GM23338 (cell line): ENCODE measurements at places on chromosomes 4 and X.

DNA sequence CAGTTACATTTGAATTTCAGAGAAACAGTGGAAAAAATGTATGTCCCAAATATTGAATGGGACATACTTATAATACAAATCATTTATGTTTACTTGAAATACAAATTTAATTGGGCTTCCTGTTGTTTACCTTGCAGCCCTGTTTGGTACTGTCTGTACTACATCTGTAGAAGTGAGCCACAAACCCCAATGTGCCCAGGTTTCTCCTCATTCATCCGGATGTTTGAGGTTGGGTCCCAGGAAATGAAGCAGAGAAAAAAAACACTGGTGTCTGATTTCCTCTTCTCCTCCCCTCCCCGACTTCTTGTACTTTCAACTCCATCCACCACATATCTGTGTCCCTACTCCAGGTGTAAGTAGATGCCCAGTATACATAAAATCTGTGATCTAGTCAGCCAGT lies 27.1 kb upstream of the SCRG1 start:
- DNase-seq: no peak

DNA sequence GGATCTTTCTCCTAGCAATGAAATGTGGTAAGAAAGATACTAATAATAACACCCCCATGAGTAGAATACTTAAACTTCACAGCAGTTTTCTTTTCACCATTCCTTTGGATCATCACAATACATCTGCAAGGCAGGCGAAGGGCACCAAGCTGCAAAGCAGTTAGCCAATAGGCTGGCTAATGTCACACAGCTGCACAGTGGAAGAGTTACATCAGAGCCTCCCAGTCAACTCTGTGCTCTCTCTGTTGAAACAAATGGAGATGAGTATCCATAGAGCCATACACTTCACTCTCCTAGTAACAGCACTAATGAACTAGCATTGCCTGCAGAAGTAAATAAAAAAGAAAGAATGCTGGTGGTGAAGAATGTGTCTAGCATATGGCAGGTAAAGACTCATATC lies 139.0 kb downstream of the ATG4A start:
- no peak for DNase-seq

DNA sequence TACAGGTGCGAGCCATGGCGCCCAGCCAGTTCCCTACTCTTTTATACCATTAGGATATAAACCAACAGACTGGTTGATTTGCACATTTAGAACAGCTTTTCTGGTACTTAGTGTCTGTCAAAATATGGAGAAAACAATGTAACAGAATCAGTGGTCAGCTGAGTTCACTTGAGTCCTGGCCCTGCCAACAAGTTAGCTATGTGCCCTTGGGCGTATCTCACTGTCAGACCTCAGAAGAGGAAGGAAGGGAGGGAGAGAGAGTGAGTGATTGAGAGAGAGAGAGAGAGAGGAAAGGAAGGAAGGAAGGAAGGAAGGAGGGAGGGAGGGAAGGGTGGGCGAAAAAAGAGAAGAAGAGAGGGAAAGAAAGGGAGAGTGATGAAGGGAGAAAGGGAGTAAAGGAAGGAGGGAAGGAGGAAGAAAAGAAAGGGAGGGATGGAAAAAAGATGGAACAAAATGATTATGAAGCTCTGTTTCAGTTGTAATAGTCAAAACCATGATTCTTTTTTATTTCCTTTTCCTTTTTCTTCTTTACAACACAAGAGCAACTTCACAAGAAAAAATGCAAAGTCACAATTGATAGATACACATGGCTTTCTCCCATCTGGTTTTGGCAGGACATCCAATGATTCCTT lies 55.7 kb upstream of the PDGFRA start:
- no peak for DNase-seq

GRCh38 chr4:145865274-145865941 lies 73.2 kb downstream of the ZNF827 start:
- DNase-seq: no peak

- DNase-seq: no peak
Measured at GRCh38 chr4:76252271-76252653, 741 bp downstream of the FAM47E start.

DNA sequence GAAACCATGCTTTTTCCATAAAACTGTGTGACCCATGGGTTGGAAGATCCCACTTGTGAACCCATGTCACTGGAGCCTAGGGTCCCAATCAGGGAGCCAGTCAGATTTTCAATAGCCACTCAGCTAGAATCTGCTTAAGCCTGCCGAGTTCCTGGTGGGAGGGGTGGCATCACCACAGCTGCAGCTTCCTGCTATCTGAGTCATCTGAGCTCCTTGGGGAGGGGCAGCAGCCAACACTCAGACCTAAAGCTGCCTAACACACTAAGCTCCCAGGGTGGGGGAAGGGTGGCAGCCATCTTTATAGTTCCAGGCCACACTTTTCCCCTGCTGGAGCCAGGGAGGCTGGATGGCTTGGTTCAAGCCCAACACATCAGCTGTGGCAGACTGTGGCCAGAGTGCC lies 350.1 kb downstream of the C4orf33 start:
- peak; percentile 20 for DNase-seq

DNA sequence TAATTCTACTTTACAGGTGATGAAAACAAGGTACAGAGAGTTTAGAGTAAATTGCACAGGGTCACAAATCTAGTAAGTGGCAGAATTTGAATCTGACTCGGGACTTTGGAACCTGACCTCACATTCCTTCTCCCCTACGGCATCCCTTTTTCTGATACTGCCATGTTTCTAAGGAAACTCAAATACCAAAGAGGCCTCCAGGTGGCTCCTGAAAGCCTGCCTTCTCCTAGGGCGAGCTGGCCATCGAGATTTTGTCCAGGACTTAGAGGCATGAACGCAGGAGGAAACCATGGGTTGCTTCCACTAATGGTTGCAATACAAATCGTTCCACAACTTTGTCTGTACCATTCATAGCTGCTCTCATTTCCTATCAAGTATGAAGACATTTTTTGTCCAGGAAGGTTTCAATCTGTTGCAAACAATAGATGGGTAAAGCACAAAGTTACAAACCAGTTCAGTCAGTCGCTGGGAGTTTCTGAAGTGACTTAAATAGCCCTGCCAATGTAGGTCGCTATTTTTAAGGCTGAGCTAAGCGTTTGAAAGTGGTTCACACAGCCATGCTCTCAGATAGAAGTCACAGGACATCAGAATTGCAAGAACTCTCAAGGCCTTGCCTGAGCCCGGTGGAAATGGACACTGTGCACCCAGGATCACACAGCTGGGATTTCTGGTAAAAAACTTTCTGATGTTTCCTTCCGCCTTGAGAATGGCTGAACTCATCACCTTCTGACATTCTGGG lies 296.6 kb upstream of the PRPS2 start:
- DNase-seq: peak; percentile 20

DNA sequence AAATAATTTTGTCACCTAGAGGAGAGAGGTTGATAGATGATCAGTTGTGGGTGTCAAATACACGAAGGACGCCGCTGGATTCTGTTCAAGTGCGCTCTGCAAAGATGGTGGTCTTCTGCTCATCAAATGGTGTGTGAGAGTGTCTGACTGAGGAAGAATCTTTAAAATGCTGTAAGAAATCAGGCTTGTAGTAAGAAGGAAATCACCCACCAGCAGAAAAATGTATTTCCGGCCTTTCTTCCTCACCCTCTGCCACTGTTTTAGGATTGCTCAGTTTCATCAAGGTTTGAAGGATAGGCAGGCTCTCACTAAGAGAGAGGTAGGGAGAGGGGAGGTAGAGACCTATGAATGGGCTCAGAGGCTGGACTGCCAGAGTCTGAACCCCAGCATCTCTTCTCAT lies 28.7 kb downstream of the RHOH start:
- no peak for DNase-seq

GRCh38 chr4:75722417-75722816 lies 2.0 kb upstream of the USO1 start:
- DNase-seq: no peak

DNA sequence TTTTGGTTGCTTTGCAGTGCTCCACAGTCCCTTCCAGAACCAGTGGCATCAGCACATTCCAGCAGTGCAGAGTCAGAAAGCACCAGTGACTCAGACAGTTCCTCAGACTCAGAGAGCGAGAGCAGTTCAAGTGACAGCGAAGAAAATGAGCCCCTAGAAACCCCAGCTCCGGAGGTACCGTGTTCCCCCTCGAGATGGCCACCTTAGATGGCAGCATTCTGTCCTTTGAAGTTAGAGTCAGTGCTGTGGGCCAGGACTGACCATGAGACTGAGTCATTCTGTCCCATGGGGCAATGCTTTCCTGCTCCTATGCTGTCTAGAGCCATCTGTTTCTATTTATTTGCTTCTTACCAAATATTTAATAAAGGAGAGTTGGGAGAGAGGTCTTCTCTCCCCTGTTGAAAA lies 112.3 kb downstream of the KLHL8 start:
- no peak for DNase-seq

GRCh38 chrX:76862509-76862908 lies 435.0 kb downstream of the MAGEE1 start:
- DNase-seq: no peak

- DNase-seq: no peak
Measured at GRCh38 chr4:54169176-54169575, 59.9 kb upstream of the PDGFRA start.

GRCh38 chr4:80610845-80611677 lies 275.5 kb downstream of the CFAP299 start:
- no peak for DNase-seq

DNA sequence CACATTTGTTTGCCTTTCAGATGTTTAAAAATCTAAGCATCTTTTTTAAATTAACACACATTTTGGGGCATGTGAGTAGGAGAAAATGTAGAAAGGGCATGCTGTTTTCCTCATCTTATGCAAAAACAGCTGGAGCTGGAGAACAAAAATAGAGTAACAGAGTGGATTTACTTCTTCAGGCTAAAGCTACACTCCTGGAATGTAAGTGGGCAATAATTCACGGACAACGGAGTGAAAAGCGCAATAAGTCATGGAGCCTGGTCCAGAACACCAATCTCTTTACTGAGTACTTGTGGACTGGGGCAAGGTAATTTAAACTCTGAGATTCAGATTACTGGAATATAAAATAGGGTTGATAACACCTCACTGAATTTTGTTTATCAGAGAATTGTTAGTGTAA lies 1018.8 kb upstream of the HS3ST1 start:
- no peak for DNase-seq

- DNase-seq: peak; percentile 58
Measured at GRCh38 chrX:16186380-16187007, 19.2 kb downstream of the MAGEB17 start.

GRCh38 chrX:14051416-14051815 lies 21.7 kb upstream of the GEMIN8 start:
- DNase-seq: no peak

- DNase-seq: no peak
Measured at GRCh38 chrX:145729635-145730034, 88.0 kb upstream of the SLITRK2 start.

- no peak for DNase-seq
Measured at GRCh38 chrX:46333550-46333949, 211.7 kb downstream of the ZNF674 start.

- peak; percentile 18 for DNase-seq
Measured at GRCh38 chr4:24856586-24856985, 56.3 kb downstream of the CCDC149 start.

DNA sequence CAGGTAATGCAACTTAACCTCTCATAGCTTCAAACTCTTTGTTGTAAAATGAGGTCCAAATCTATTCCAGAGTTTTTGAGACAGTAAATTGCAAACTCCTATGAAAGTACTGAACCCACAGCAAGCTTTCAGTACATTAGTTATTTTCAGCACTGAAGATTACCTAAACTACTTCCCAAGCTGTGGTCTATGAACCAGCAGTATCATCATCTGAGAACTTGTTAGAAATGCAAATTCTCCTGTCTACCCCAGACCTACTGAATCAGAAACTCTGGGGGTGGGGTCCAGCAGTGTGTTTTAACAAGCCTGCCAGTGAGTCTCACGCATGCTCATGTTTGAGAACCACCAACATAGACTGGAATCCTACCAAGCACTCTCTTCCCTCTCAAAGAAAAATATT lies 5.7 kb upstream of the CASP6 start:
- DNase-seq: no peak

- no peak for DNase-seq
Measured at GRCh38 chrX:39157006-39157405, 355.7 kb downstream of the MID1IP1 start.

- DNase-seq: no peak
Measured at GRCh38 chrX:132900633-132901293, 57.7 kb downstream of the HS6ST2 start.

DNA sequence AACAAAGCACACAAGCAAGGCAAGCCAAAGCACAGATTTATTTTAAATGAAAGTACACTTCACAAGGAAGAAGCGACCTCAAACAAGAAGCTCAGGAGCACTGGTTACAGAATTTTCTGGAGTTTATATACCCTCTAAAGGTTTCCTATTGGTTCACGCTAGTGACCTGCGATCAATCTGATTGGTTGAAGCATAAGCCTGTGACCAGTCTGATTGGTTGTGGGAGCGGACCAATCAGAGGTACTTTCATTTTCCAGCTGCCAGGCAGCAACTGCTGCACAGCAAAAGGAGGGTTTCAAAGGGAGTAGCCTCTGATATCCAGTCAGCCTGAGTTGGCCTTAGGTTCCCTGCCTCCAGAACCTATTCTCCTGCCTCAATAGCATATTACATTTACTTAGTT lies 4.6 kb upstream of the AREG start:
- no peak for DNase-seq

DNA sequence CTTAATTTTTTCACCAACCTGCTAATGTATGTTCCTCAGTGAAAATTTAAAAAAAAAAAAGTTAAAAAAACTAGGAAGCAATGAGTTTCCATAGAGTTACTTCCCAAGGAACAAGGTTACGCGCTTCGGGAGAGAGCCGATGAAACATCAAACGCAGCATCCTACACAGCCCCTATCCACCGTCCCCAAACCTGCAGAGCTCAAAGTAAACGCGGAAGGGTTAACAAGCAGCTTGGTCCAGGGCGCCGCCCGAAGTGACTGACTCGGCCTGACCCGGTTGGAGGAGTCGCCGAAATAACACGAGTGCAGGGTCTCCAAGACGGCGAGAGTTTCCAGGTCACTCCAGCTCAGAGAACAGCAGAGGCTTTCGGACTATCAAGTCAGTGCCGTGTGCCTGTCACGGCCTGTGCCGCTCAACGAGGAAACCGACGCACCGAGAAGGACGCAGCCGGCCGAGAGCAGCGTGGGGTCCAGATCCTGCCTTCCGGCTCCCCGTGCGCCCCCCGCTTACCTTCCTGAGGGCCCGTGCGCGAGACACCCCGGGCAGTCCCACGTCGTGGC lies 512 bp downstream of the NOP14 start:
- DNase-seq: peak; percentile 81

DNA sequence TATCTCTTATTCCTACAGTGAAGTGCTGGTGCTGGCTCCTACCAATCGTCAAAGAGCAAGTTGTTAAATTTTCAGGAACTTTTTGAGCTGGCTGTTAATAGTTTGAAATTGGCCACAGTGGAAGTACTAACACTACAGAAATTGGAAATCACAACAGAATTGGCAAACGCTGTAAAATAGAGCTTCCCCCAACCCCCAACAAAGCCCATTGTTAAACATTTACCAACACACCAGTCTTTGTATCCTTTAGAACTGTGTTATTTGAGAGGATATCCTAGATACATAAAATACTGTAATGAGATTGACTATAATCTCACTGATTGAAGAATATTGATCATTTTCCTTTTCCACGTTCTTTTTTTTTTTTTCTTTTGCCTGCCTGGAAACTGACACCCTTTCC lies 37.4 kb downstream of the FAM241A start:
- DNase-seq: no peak

GRCh38 chr4:12324965-12325364 lies 896.3 kb upstream of the HS3ST1 start:
- no peak for DNase-seq
